NCI-H2029 (cell line): ENCODE measurements at places on chromosomes 3 and 15.

DNA sequence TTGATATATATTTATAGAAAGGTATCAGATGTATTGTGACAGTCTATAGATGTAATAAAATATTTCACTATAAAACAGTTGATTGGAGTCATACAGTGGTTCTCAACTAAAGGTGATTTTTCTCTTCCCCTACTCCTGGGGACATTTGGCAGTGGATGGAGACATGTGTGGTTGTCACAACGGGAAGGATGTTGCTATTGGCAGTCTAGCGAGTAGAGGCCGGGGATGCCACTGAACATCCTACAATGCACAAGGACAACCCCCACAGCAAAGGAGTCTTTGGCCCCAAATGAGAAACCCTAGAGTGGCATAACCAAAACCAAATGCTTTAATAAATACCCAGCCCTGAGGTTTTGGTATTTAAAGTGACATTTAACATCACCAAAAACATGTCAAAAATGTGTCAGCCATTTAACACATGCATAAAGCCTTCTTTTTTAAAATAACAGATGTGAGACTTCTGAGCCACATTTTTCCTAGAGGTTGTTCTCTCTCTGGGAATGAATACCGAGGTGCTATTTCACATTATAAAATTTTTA is 367.5 kb downstream of the PTPRG start:
- no peak for DNase-seq

- DNase-seq: no peak
Observed at GRCh38 chr3:160287666-160288065, 62.4 kb downstream of the C3orf80 start.

GRCh38 chr15:85142312-85142711 is 160.7 kb downstream of the PDE8A start:
- DNase-seq: no peak

DNA sequence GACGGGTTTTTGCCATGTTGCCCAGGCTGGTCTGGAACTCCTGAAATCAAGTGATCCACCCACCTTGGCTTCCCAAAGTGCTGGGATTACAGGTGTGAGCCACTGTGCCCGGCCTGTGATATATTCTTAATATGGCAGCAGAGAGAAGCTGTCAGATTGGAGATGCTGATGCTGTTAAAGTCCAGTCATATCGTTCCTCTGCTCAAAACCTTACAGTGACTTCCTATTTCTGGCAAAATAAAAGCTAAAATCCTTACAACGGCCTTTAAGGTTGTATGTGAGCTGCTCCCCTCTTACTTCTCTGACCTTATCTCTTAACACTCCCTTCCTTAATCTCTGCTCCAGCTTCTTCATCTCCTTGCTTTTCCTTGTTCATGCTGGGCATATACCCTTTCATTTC is 26.6 kb upstream of the MGA start:
- DNase-seq: no peak

DNA sequence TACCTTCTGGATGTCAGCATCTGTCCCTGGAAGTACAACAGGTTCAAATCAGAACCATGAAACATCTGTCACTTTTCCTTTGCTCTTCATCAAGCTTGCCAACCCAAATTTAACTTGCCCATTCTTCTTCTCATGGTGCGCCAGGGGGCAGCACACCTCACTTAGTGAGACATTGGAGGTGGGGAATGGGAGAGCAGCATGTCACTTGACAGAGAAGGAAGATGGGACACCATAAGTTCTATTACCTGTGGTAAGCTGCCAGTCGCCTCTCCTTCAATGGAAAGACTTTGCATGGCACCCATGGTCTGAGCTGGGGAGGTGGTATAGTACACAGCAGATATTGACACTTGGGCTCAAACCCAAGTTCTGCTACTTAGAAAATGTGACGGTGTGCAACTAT is 2.9 kb downstream of the SCN5A start:
- peak; percentile 4 for DNase-seq

GRCh38 chr15:74840851-74841775 is 1.8 kb downstream of the ULK3 start:
- DNase-seq: no peak

DNA sequence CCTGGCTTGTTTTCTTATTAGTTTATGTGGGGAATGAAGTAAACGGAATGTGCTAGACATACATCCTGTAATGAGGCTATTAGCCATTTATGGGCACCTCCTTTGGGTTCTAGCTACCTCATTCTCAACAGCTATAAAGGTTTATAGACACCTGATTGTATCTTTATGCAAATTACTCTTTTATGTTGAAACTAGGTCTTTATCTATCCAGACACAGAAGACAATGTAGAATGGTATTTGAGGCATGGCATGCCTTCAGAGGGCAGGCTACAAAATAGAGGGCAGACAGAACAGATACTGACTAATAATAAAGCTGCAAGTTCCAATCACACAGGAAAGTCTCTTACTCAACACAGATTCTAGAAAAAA is 27.1 kb downstream of the TBC1D2B start:
- DNase-seq: no peak

- no peak for DNase-seq
Observed at GRCh38 chr3:106392915-106393314, 524.1 kb upstream of the CBLB start.

- no peak for DNase-seq
Observed at GRCh38 chr3:196694202-196694638, 17.8 kb downstream of the CEP19 start.

GRCh38 chr3:25038271-25038670 is 389.8 kb upstream of the RARB start:
- DNase-seq: no peak

DNA sequence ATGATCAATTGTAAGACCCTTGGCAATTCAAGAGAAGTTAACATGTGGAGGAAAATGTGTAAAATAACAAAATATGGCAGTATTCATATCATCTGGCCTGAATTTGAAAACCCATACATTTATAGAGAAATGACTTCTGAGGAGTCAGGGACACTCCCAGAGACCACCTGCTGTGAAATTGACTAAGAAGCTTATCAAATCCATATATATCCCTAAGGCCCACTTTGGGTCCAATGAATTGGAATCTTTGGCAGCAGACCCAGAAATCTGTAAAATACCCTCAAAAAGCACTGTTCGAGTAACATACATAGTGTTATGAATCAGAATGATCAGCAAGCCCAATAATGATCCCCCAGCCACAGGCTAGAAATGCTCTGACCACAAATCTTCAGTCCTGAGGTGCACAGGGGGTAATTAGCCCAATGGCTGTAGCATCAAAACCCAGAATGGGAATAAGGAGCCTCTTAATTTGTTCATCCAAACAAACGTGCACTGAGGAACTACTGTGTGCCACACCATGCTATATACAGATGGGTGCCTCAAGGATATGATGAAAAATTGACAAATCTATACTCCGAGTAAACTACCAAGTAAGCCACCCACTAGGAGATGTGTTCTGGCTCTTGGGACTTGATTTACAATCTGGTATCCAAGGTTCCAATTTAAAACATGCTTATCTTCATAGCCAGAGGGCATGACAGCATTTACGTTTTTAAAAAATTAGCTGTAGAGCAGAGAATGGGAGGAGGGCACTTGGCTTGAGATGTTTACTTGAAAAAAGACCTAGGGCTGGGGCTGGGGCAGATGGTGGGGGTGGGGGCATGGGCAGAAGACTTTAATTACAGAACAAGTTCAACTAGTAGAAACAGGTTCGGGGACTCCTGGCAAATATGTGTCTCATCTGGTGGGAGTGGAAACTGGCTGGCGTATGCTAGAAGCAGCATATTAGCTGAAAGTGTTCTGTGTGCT is 9.1 kb upstream of the ARHGEF3 start:
- no peak for DNase-seq

DNA sequence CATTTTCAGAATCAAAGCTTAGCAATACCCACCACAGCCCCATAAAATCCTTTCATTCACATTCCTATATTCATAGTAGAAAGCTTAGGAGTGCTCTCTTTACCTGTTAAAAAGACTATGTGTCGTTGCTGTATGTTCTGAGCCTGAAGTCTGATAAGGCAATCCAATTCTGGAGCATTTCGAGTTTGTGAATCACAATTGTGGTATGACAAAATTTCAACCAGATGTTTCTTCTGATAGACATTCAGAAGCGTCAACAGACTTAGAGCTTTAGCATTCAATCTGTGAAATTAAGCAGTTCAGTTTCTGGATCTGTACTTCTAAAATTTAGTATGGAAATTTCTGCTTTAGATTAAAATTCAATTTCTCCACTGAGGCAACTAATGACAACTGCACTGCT is 58.3 kb downstream of the TASOR start:
- no peak for DNase-seq

- peak; percentile 55 for DNase-seq
Observed at GRCh38 chr15:70741107-70741531, 22.2 kb downstream of the UACA start.

- no peak for DNase-seq
Observed at GRCh38 chr3:33092496-33093254, 4.3 kb downstream of the GLB1 start.

GRCh38 chr3:195411836-195412235 is 31.0 kb downstream of the ACAP2 start:
- no peak for DNase-seq

GRCh38 chr15:57591237-57591821 is 375 bp upstream of the MYZAP start:
- no peak for DNase-seq

- no peak for DNase-seq
Observed at GRCh38 chr3:52226229-52226817, 878 bp upstream of the TLR9 start.

DNA sequence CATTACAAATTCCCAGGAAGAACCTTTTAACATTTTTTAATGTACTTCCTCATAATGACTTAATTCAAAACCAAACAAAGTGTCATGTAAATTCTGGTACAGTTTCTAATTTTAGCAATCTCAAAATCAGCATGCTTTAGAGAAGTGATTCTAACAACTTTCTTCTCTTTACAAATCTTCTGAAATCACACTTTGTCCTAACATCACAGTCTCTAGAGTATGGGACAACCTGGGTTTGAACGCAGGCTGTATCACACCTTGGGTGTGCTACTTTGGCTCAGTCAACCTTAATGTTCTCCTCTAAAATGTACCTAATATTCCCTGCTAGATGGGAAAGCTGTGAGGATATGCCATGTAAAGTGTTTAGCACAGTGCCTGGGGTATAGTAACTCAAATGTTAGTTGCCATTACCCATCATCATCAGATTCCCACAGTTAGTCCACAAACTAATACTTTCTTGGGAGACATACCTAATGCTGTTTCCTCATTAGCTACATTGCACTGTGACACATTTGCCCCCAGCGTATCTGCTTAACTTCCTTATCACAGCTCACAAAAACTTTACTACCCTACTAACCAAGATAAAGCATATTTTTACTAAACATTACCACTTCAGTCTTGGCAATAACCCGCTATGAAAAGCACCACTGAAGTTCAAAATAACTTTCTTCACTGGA is 3.1 kb downstream of the TSPAN3 start:
- no peak for DNase-seq

- no peak for DNase-seq
Observed at GRCh38 chr3:54878145-54878544, 49.7 kb downstream of the LRTM1 start.

DNA sequence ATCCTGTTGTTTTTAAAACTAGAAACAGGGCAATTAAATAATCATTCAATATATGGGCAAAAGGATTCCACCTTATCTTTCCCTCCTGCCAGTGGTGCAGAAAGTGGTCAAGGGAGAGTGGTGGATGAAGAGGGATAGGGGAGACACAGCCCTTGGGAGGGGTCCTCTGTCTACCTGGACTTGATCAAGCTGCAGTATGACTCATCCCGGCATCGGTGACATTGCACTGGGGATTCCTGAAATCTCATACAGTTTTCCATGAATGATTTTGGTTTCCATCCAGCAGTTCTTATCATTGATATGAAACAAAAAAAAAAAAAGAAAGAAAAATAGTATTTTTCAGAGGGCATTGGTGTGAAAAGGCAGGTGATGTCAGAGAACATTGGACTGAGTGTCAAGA is 62.9 kb downstream of the CMTM8 start:
- no peak for DNase-seq

DNA sequence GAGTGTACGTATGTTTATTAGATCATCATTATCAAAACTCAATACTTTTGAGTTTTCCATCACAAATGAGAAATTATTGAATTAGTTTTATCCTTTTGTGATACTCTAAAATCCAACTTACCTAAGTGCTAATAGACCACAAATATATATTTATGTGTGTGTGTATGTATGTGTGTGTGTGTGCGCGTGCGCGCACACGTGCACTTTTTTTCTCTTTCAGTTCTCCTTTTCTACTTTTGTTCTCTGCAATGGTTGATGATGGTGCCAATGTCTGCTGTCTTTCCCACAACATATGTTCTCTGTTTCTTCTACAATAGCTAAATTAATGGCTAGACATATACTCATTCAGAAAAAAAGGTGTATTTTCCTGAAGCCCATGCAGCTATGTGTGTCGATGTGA is 571.6 kb upstream of the ARPP21 start:
- no peak for DNase-seq

GRCh38 chr3:24154013-24154695 is 209.1 kb downstream of the NR1D2 start:
- DNase-seq: no peak

DNA sequence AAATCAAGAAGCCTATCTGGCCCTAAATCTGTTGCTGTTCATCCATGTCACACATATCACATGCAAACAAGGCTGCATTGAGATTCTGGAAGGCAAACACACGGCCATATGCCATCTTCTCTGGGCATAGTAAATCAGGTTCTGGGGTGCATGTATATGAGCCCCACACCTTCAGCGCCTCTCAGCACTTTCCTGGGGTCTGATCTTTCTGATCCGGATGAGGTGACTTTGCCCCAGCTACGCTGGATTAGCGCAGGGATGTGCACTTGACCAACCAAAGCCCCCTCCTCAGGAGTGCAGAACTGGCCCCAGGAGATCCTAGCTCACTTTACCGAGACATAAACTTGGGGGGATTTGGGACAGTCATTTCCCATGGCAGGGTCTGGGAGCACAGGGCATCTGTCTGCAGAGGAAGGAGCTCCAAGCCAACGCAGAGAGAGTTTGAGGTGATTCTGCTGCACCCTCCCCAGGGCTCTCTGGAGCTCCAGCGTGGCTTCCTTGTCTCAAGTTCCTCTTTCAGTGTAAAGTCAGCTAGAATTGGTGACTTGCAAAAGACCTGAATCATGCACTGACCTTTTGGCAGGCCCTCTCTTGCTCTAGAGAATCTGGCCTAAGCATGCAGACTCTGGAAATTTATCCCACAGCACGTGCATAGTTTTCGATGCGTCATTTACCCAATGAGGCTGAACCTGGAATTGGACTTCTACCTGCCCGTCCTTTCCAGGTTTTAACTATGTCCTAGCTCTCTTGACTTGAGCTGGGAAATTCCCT is 63.5 kb upstream of the KLF13 start:
- DNase-seq: no peak

- DNase-seq: no peak
Observed at GRCh38 chr3:72977060-72977808, 19.4 kb upstream of the PPP4R2 start.
